ENCODE measurements at places on chromosomes 6 and 20. TPM values are rescaled to one million over a fixed set of nuclear protein-coding genes. Genes with fewer than 3 reads are reported as not detected.

Gene IRF4
- total RNA-seq = not detected

Gene CD83
- total RNA-seq = 3.9 TPM

Gene TCP11
- not detected for total RNA-seq

Gene NKX2-2
- not detected for total RNA-seq

Gene MYCT1
- not detected for total RNA-seq

Gene C20orf141
- not detected for total RNA-seq

Gene STK38
- 16.8 TPM for total RNA-seq

DNA sequence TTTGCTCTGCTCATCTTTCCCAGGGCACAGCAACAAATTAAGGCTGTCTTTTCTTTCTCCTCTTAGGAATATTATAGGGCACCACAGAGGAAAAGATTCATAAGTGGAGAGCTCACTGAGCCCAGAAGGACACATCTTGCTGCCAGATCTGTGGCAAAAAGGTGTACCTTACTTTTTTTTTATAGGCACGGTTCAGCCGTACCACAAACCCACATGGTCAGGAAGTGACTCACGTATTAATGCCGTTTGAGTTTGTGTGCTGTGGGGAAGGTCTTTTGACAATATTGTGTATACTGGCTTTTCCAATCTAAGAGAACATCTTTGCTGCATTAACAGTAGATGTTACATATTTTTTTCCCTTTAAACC, 28.4 kb downstream of the PAQR8 start:
- DNase-seq = no peak

- no peak for DNase-seq
Measured at GRCh38 chr6:112247275-112247674, 7.1 kb downstream of the LAMA4 start.

DNA sequence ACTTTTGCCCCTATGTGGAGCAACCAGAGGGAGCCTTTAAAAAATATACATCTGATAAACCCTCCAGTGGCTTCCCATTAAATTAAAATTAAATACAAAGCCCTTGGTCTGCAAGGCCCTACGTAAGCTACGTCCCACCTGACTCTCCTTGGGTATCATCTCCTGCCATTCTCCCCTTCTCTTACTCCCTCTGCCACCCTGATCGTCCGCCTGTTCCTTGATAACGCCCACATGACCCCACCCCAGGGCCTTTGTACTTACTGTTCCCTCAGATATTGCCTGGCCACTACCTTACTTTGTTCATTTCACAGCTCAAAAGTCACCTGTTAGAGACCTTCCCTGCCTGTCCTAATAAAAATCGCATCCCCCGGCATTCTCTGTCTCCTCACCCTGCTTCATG, 5.4 kb upstream of the NFATC2 start:
- DNase-seq = no peak

DNA sequence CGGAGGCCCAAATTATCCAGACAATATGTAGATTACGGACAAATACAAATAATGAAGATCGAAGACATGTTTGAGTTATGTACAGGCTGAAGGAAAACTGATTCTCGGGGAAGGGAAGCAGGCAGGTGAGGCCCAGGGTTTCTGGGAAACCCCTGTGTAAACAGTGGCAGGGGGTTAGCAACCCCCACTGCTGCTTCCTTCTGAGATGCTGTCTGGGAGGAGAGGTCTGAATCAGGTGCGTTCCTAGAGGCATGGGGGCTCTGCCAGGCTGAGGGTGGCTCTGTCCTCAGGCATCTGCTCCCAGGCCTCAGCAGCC, 7.2 kb upstream of the MDGA1 start:
- DNase-seq = no peak

GRCh38 chr6:31610968-31611367, 4.1 kb upstream of the AIF1 start:
- DNase-seq = peak; percentile 24

DNA sequence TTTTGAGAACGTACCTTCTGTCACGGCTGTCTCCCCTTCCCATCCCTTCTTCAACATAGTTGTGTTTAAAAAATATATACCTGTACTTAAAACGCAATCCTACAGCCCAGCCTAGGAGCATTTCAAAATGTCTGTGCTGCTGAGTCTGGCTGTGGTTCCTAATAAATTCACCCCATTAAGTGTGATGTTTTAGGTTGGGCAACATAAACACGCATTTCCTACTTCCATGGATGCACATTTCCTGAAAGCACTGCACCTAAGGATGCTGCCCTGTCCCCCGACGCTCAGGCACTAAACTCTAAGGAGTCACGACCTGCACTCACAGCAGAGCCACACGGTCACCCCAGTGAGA, 1.2 kb downstream of the REV3L start:
- DNase-seq = no peak

DNA sequence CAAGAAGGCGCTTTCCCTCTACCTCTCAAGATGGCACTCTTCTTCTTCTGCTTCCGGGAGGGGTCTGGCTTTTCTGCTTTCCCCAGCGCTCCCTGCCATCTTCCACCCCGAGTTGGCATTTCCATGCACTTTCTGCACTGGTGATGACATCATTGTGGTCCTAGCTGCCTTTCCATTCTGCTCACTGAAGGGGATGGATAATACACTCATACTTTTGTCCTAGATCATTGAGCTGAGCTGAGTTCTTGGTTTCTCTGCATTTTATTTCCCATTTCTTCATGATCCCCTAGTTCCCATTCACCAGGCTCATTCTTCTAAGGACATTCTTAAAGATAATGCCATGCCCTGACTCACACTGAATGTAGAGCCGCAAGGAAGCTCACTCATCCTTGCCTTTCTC, 96.7 kb downstream of the EDN1 start:
- DNase-seq = no peak

GRCh38 chr6:135346747-135347146, 150.8 kb downstream of the AHI1 start:
- no peak for DNase-seq

- no peak for DNase-seq
Measured at GRCh38 chr20:47336129-47336754, 20.3 kb downstream of the ZMYND8 start.

GRCh38 chr6:122494665-122495272, 23.2 kb upstream of the SERINC1 start:
- DNase-seq = no peak

GRCh38 chr6:1382331-1382882, 7.0 kb upstream of the FOXF2 start:
- DNase-seq = no peak

DNA sequence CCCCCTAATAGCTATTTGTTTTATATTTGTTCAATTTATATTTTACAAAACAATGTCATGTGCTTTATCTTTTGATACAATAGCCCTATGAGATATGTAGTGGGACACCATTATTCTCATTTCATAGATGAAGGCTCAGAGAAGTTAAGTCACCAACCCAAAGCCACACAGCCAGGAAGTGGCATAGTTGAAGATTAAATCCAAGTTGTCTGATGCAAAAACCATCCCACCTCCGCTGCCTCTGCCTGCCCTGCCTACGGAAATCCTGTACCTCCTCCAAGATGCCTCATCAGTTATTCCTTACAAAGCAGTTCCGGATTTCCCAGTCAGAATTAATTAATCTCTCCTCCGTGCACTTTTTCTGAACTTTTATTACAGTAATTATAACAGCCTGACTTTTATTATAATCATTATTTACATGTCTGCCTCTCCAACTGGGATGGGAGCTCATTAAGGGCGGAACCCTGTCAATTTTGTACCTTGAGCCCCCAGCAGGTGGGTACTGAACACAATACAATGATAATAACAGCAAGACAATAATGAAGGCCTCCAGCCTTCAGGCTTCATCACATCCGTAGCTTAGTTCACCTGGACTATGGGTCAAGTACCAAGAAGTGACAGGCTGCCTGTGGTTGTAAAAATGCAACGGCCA, 54.7 kb downstream of the LRFN2 start:
- DNase-seq = no peak

DNA sequence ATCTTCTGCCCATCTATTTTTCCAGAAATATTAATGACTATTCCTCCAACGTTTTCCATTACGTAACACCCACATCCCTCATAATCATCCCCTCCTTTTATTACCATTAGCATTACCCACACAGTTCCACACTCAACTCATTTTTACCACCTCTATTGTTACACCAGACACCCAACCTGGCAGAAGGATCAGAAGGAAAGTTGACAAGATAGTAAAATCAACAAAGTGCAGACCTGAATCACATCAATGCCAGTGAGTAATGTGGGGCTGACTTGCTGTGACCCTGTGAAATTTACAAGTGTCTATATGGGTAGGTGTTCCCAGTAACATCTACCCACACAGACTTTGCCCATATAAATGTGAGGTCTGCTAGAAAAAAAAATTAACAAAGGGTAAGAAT, 568.2 kb downstream of the MAFB start:
- no peak for DNase-seq

- DNase-seq = no peak
Measured at GRCh38 chr6:75020971-75021370, 184.9 kb downstream of the COL12A1 start.

- no peak for DNase-seq
Measured at GRCh38 chr6:46961232-46961631, 39.5 kb upstream of the ADGRF5 start.

DNA sequence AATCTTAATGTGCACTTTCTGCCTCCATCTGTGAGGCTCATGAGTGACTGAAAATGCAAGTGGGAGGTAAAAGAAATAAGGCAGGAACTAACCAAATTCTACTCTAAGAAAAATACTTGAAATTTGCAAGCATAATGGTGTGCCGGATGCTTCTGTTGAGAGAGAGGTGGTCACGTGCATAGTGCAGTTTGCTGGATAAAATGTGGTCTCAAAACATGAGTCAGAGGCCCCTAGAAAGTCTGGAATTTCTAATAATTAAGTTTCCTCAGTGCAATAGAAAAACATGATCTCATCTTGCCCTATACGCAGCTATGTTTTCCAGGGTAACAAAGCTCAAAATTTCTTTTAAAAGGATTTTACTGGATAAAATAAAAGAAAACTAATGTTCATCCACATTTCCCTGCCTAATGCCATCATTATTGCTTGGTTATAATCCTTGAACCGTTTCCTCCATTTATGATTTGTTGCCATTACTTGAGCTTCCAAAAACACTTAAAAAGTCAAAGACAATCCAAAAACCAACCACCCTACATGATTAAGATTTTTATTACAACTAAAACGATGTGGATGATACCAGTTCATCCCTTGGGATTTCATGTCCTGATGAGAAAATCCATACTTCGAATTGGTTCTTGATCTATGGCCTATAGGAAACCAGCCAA, 351.7 kb upstream of the ARID1B start:
- no peak for DNase-seq

DNA sequence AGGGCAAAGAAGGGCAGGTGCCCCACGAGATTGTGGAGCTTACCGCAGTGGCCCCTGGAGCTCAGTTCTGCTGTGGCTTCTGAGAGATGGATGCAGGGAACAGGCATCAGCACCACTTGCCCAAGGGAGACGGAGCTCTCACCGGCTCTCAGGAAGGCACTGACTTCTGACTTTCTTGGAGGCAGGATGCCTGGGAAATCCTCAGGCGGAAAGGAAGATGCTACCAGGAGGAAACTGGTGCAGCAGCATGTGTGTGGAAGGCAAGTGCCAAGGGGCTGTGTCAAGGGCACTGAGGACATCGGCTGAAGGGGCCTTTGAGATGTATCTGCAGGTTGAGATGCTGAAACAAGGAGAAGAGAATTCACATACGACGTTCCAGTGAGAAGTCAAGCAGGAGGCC, 64.0 kb downstream of the FOXA2 start:
- DNase-seq = no peak

GRCh38 chr6:35569011-35569461, 56.3 kb upstream of the TULP1 start:
- peak; percentile 68 for DNase-seq

- DNase-seq = no peak
Measured at GRCh38 chr6:129117355-129117754, 234.4 kb downstream of the LAMA2 start.

- DNase-seq = no peak
Measured at GRCh38 chr6:6438286-6438685, 117.8 kb upstream of the F13A1 start.

DNA sequence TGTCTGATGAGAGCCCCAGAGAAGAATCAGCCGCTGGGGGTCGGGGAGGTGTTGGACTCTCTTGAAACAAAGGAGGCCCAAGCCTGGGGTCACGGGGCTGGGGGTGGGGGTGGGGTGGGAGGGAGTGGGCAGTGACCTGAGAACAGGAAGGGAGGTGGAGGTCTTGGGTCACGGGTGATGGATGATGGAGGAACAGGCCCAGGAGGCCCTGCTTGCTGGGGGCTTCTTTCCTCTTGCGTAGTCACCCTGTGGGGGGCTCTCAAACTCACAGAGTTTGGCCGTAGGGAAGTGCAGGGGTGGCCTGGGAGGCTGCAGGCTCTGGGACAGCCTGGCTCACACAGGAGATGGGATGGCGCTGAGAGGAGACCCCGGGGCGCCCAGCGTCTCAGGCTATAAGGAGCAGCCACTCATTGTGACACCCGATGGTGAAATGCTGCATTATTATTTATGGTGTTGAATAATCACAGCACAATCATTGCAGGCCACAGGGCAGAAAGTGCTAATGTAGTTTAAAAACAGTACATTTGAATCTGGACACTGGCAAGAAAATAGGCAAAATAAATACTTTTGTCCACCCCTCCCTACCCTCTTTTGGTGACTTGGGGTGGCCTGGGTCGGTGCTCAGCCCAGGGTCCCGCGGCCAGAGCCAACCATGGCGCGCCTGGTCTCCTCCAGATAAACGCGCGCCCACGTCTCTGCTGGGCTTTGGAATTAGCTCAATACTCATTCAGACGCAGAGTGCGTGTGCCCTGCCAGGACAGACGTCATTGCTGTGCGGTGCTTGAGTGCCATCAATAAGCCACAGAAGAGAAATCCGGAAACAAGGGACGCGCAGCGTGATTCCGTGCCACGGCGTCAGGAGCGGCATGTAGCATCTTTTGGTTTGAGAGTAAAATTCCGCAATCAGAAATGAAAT, 27.3 kb upstream of the BHLHE23 start:
- DNase-seq = peak; percentile 46

GRCh38 chr20:53929974-53930650, 140.3 kb downstream of the BCAS1 start:
- DNase-seq = no peak

GRCh38 chr6:166417285-166417691, 34.5 kb upstream of the MPC1 start:
- no peak for DNase-seq

GRCh38 chr6:15887491-15888461, 224.9 kb upstream of the DTNBP1 start:
- DNase-seq = no peak

DNA sequence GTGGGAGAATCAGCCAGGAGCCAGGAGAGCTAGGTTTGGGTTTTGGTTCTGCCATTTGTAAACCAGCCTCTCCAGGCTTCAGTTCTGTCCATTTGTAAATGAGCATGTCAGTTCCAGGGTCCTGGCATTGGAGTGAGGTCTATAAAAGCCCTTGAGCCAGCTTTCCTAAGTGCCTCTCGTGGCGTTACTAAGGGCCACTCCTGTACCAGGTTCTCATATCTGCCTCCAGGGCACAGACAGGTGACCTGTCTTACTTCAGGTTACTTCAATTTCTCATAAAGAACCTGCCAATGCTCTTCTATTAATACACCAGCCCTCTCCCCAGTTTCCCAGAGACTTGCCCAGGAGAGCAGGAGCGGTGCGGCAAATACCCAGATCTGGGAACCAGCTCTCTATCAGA, 101.9 kb downstream of the VEGFA start:
- DNase-seq = no peak

GRCh38 chr20:18154342-18154741, 16.7 kb downstream of the KAT14 start:
- no peak for DNase-seq
